ENCODE measurements at places on chromosomes 6 and 20. TPM values are rescaled to one million over a fixed set of nuclear protein-coding genes. Genes with fewer than 3 reads are reported as not detected.

OR2B6 gene
- not detected for total RNA-seq

C6orf15 gene
- total RNA-seq, result not detected

SYNCRIP gene
- 99.3 TPM for total RNA-seq

ASIP gene
- total RNA-seq, result not detected

- no peak for DNase-seq
These were observed 472.9 kb upstream of the ZNF337 start for GRCh38 chr20:26169506-26169905.

DNA sequence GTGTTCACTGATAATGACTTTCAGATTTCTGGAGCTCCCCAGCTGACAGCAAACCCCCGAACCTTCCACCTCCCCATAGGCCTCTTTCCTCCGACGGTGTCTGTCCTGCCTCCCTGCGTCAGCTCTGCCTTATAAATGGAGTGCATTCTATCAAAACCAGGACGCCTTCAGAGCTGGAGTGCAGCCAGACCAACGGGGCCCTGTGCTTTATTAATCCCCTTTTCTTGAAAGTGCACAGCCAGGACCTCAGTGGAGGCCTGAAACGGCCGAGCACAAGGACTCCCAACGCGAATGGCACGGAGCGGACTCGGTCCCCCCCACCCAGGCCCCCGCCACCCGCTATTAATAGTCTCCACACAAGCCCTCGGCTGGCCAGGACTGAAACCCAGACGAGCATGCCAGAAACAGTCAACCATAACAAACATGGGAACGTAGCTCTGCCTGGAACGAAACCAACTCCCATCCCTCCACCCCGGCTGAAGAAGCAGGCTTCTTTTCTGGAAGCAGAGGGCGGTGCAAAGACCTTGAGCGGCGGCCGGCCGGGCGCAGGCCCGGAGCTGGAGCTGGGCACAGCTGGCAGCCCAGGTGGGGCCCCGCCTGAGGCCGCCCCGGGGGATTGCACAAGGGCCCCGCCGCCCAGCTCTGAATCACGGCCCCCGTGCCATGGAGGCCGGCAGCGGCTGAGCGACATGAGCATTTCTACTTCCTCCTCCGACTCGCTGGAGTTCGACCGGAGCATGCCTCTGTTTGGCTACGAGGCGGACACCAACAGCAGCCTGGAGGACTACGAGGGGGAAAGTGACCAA, 42.3 kb upstream of the NAA20 start:
- no peak for DNase-seq

DNA sequence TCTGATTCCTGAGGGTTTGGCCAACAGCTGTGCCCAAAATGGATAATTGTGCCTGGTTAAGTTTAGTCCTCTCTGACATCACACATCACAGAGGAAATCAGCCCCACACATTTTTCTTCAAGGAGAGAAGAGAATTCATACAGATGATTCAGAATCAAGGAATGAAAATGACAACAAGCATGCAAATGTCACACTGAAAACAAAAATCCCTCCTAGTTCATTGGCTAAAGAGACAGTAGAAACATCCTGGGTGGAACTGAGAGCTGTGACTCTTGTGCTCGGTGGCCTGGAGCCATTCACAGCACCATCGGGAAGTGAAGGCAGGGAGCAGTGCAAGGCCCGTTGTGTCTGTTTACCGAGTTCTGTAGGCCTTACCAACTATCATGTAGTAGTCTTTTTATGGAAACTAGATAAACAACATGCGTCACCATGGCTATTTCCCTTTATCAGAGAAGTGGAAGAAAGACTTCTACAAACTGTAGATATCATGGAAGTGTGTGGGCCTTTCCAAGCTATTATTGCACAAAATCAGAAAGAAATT, 81.7 kb upstream of the TENT5A start:
- no peak for DNase-seq

- no peak for DNase-seq
These were observed 31.7 kb upstream of the SCUBE3 start for GRCh38 chr6:35181933-35182612.

- DNase-seq, result no peak
These were observed 80.4 kb downstream of the DHX35 start for GRCh38 chr20:39042279-39043150.

PDYN gene
- not detected for total RNA-seq

GRCh38 chr20:56893226-56893917, 264.3 kb downstream of the TFAP2C start:
- DNase-seq, result peak; percentile 51

LAMP5 gene
- total RNA-seq, result not detected

DNA sequence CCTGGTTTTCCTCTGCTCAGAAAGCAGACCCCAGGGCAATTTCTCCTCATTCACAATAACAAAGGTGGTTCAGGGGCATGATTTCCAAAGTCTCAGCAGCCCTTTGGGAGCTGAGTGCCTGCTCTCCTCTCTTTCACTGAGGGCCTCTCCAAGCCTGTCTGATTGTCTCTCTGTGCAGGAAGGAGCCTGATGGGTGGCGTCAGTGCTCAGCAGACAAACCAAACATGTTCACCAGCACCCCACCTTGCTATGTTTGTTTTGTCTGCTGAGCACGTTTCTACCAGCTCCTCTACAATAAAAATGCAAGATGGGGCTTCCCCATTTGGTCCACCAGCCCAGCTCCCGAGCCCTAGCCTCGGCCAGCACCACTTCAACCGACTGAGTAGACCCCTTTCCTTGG, 25.4 kb upstream of the TCP11 start:
- no peak for DNase-seq

LY6G6D gene
- not detected for total RNA-seq

- DNase-seq, result no peak
These were observed 53.8 kb downstream of the KCNQ2 start for GRCh38 chr20:63418617-63419016.

DNA sequence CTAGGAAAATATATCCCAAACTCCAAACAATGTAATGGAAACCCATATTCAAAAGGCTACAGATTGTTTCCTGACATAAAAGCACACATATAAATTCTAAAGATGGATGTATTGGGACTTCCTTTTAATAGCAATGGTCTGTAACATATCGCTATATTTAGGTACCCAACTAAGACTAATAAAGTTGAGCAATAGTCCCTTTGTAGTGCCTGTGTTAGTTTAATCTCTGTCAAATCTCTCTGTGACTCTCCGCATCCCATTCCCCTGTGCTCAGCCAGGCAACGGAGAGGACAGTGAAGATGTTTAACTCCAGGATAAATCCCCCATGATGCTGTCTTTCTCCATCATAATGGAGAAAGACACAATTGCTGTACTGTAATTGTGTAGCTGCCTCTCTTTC, 19.0 kb downstream of the RCAN2 start:
- DNase-seq, result no peak

Data from activated naive CD8-positive, alpha-beta T cell treated with anti-CD3 and anti-CD28 coated beads, Interleukin-2, amount 10 ng/mL, durations not matched to agents 7 days and 5 days (primary cell).